Tibial nerve (tissue), 4 donors: ENCODE measurements at places on chromosomes 6 and 20. TPM values are rescaled to one million over a fixed set of nuclear protein-coding genes. Genes with fewer than 3 reads are reported as not detected.

Gene ADGB
- not detected for total RNA-seq

Gene TRIM10
- total RNA-seq = not detected

Gene COL11A2
- 4.2 TPM for total RNA-seq

DNA sequence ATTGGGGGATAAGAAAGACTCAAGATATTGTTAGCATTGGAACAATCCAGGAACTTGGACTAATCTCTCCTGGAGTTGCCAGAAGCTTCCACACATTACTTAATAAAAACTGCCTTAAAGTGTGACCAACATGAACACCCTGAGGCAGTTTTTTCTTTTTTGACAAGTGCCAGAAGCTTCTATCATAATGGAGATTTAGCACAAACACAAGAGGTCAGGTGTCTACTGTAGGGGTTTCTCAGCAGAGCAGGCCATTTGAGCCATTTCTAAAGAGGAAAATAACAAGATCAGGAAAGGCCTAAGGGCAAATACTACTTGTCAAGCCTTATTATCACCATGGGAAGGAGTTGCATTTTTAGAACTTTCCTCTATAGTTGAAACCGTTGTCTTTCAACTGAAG, 361.5 kb downstream of the EPM2A start:
- no peaks in the 10 kb centered on the region for H3K36me3 ChIP-seq
- H3K27ac ChIP-seq = no peak overlapping the region
- no peaks in the 10 kb centered on the region for H3K27me3 ChIP-seq
- no peak overlapping the region for H3K4me3 ChIP-seq

- DNase-seq = no peak
- no peak within 1 kb of the TSS for H3K4me3 ChIP-seq
- no peaks in the 10 kb centered on the region for H3K27me3 ChIP-seq
- no peak within 1 kb of the TSS for H3K27ac ChIP-seq
Observed at GRCh38 chr6:24798740-24799540, at the start of gene ARMH2. TSS of gene ARMH2 (minus strand) at chr6:24798917. CDS start at chr6:24798857, 60 bp downstream.

GRCh38 chr6:130183271-130184222, 39.2 kb downstream of the SAMD3 start:
- H3K27ac ChIP-seq = no peak overlapping the region
- no peak overlapping the region for H3K4me3 ChIP-seq
- H3K4me1 ChIP-seq = no peaks in the 10 kb centered on the region
- H3K36me3 ChIP-seq = no peaks in the 10 kb centered on the region

DNA sequence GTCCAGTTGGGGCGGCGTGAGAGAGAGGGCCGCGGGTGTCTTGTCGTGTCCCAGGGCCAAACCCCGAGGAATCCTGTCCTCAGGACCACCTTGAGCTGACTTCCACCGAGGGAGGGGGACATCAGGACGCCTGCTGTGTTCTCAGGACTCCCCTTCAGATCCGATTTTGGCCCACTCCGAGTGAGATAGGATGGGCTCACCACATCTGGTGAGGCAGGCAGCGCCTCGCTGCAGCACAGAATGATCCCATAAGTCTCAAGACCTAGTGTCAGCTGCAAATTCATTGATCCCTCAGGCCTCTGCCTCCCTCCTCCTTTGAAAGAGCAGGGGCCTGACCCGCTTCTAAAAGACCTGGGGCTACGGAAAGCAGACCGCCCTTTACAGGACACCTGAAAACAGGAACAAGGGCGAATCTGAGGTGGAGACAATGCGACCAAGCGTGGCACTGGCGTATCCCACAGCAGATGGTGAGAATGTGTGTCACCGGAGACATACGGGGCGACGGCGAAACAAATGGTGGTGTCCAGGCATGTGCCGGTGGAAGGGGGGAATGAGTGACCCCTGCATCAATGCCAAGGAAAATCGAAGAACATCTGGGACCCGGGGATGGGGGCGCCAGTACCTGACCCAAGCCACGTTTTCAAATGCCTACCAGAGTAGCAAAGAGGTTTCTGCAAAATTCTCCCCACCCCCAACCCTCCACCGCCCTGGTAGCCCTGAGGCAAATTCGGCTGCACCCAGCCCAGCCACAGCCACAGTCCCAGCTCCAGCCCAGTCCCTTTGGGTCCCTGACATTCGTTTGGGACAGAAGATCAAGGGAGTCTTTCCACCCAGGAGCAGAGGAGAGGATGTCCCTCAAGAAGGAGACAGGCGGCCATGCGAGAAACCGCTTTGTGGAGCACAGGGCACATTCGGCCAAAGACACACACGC, 162.1 kb upstream of the ZNF337 start:
- no peaks in the 10 kb centered on the region for H3K27me3 ChIP-seq
- H3K4me3 ChIP-seq = no peak overlapping the region
- DNase-seq = no peak
- H3K4me1 ChIP-seq = no peaks in the 10 kb centered on the region

DNA sequence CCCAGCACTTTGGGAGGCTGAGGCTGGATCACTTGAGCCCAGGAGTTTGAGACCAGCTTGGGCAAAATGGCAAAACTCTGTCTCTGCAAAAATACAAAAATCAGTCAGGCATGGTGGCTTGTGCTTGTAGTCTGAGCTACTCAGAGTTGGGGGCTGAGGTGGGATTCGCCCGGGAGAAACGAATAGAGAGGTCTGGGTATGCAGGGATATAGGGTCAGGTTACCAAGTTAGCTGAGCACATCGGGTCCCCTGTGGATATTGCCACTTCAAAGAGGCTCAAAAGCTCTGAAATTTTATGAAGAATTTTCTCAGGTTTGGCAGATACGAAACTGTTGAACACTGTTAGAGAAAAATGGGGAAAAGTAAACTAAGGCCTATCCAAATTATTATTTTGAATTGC, 120.9 kb upstream of the SGK1 start:
- no peaks in the 10 kb centered on the region for H3K27me3 ChIP-seq
- no peaks in the 10 kb centered on the region for H3K36me3 ChIP-seq
- no peak overlapping the region for H3K27ac ChIP-seq
- no peak for DNase-seq

- H3K36me3 ChIP-seq = no peaks in the 10 kb centered on the region
- no peak overlapping the region for H3K4me3 ChIP-seq
- no peak overlapping the region for H3K27ac ChIP-seq
- DNase-seq = no peak
Observed at GRCh38 chr20:24672886-24673677, 203.7 kb downstream of the SYNDIG1 start.
